ENCODE measurements at places on chromosomes 1 and 21.

DNA sequence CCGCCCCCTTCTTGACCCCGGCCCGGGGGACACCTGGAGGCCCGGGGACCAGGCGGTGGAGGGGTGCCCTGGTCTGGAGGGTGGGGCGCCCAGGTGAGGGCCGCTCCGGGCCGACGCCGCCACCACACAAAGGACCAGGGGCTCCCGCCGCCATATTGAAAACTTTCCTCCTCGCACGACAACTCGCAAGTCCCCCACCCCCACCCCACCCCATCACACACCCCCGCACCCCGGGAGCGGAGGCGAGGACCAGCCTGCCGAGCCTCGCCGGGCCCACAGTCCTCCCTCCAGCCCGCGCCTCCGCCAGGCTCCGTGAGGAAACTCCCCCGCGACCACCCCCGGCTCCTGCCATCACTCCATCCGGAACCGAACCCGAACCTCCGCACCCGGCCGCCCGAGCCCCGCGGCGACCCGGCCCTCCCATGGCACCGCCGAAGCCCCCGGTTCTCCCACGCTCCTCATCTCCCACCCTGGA is 733 bp downstream of the KDM5B start:
- peak; percentile 55 for DNase-seq

GRCh38 chr1:172215006-172215405 is 205.5 kb upstream of the C1orf105 start:
- no peak for DNase-seq

GRCh38 chr1:209648931-209649776 is 3.1 kb downstream of the LAMB3 start:
- DNase-seq, result no peak

DNA sequence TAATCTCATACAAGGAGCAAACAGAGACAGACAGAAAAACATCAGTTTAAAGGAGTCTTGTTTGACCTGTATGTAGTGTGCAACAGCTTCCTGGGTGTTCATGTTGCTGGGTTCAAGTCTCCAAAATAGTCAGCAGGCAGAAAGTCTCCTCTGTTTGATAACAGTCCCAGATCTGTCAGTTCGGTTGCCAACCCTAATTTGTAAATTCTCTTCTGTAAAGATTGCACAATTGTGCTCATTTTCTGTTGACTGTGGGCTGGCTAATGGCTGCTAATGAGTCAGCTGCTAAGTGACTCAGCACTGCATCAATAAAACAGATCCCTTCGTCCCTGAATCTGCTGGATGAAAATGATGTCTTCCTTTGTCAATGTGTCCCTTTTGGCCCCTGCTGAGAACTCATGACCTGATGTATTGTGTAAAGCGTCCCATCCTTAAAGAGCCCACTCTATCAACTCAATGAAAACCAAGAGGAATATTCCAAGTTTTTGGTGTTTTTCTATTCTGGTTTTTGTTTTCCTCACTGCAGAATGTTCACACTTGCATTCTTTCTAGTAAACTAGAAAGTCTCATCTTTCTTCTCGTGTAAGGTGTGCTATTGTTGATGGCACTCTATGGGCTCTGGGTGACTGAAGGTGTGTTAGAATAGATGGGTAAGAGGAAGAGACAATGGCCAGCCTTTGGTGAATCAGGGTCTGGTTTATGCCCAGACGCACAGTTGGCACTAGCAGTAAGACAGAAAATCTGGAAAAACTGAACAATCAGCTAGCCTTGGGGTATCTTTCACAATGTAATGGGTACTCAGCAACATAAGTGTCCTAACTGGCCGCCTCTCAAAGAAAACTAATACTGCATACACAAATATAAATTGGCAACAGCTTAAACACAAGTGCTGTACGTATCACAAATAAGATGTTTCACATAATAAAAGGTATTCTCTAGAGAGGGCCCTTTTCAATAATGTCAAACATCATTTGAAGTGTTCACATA is 75.1 kb upstream of the SIPA1L2 start:
- DNase-seq, result no peak

DNA sequence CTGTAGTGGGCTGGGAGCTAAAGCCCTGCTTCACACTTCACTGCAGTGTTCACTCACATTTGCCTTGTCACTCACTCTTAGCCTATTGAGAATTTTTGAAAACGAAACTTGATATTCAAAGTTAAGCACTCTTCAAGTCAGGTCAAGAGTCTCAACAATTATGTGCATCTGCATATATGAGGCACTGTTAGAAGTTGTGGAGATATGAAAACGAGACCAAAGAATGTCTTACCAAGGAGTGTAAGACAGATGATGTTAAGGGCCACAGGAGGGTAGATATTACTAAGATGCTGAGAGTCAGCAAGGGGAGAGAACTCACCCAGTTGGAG is 64.7 kb upstream of the GJA8 start:
- no peak for DNase-seq

- DNase-seq, result no peak
Observed at GRCh38 chr1:217333939-217334338, 297.0 kb downstream of the GPATCH2 start.

DNA sequence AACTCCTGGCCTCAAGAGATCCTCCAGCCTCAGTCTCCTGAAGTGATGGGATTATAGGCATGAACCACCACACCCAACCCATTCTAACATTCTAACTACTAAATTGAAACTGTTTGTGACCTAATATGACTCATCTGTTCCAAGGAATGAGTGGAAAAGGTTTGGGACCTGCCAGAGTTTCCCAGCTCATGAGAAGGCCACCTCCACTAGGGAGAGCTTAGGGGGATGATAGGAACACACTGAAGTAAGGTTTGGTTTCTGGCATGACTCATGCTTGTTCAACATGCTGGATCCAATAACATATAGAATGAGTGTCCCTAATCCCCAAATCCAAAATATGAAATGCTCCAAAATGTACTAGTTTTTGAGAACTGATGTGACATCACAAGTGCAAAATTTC is 18.9 kb upstream of the SCAF4 start:
- no peak for DNase-seq

- no peak for DNase-seq
Observed at GRCh38 chr1:147547065-147547464, 5.8 kb downstream of the BCL9 start.

DNA sequence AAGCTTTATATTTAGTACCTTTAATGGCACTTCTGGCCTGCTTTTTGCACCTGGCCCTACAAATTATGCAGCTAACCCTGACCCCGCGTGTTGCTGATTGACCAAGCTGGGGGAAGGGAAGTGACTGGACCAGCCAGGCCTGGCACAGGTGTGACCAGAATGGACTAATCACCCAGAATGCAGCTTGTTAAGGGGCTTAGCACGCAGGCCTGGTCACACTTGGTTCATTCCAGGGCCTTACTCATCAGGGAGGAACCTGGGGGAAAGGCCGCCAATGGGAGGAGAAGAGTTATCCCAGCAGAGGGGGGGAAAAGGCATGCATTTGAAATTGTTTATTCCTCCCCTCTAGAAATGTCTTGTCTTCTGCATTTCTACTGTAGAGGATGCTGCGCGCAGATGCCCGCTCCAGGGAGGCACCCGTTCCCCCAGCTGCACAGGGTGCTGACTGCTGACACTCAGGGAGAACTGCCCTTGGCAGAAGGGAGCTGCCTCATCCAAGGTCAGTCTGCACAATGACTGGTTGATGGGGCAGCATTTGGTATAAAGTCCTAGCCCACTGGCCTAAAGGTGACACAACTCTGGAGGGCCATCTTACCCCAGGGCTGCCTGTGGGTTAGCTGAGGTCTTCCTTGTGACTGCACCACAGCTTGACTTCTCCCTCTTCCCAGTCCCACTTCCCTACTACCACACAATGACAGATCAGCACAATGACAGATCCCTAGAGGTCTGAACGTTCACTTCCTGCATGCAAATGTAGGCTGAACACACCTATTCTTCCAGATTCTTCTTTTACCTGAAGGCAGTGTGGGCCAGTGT is 29.0 kb downstream of the DHCR24 start:
- no peak for DNase-seq

DNA sequence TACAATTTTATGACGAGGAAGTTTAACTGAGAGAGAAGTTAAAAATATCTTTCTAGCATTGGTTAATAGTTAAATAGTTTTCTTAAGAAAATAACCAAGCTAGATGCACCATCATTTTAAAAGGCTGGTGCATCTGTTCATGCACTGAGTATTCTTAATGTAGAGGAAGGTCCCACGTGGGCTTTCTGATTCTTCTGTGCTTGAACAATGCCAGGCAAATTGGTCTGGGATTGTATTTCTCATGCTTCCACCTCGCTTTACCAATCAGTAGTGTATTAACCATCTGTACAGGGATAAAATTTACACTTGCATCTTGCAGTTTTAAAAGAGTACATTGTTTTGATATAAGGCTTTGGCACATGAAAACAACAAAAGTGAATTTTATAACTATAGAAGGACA is 47.4 kb upstream of the MTF2 start:
- no peak for DNase-seq

DNA sequence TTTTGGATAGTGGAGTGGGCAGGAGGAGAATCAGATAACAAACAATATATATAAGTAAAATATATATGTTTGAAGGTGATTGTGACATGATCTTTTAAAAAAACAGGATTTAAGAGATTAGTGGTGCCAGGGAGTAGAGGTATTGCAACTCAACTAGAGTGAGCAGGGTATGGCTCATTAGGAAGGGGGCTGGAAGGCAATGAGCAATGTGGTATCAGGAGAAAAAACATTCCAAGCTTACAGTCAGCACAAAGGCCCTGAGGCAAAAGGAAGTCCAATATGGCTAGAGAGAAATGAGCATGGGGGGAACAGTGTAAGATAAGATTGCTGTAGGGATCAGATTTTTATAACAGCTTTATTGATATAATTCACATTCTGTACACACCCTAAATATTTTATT is 5.3 kb upstream of the GADD45A start:
- no peak for DNase-seq

- no peak for DNase-seq
Observed at GRCh38 chr1:45385302-45385701, 45.1 kb upstream of the MUTYH start.

- no peak for DNase-seq
Observed at GRCh38 chr1:16067127-16067768, 6.2 kb downstream of the FAM131C start.
